ENCODE measurements at places on chromosomes 11 and 22.
A peak's percentile ranks its signal among the peaks of the same experiment; 100 is the strongest.

DNA sequence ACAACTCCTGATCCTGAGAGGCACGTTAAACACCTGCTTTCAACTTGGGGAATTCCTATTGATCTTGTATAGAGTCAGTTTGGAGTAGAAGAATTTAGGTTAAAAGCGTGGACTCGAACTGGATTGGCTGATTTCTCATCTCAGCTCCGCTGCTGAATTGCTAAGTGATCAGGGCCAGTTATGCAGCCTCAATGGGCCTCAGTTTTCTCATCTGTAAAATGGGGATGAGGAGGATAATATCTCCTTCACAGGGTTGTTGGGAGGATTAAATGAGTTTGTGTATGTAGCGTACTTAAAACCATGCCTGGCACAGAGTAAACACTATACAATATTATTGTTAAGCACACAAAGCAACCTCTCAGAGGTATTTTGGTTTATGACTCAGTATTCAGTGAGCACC is 53.2 kb upstream of the HEPHL1 start:
- no peak for DNase-seq

DNA sequence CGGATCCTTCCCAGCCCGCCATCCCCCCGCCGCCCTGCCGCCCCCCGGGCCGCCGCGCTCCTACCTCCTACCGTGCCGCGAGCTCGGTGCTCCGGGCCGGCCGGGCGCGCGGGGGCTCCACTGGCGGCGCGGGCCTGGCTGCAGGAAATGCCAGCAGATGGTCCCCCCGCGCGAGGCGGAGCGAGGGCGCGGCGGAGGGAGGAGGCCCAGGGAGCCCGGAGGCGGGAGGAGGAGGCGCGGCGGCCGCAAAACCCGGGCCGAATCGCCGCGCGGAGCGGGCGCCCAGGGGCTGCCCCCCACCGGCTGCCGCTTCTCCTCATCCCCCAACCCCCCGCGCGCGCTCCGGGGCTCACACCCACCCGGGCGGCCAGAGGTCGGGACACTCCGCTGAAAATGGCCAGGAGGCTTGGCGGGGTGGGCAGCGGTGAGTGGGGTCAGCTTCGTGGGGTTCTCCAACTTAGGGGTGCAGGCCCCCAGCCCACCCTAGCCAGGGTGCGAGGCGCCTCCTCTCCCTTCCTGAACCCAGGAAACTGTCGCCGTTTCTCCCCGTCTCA is at the start of gene OSBPL5:
TSS of gene OSBPL5 (minus strand) at position 159 of the 554 bp plus-strand sequence. CDS start 36,162 bp downstream, outside the sequence.
- peak; percentile 72 for DNase-seq

GRCh38 chr11:17694494-17695110 is 24.8 kb upstream of the MYOD1 start:
- DNase-seq: no peak

DNA sequence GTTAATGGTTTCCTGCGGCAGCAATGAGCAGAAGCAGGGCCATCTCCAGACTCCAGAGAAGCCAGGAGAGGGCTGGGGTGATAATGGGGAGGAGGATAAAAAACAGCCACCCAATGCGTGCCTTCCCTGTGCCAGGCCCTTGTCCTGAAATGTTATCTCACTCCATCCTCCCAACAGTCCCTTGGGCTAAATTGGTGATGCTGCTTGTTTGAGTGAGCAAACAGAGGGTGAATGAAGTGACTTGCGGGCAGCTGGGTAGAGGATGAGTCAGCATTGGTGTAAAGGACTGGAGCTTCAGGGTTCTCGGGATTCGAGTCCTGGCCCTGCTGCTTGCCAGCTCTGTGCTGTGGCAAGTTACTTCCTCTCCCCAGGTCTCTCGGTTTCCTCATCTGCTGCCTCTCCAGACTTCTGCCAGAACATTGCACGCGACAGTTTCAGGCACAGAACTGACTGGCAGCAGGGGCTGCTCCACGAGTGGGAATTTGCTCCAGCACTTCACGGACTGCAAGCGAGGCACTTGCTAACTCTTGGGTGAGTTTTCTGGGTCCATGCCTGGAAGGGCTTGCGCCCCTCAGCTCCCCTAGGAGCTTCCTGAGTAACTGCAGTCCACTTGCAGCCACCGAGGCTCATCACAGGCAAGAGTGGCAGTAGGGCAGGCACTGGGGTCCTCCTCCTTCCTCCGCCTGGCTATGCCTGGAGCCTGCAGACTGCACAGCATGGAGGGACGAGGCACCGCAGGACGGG is at the start of gene P2RY6:
TSS of gene P2RY6 (plus strand) at position 403 of the 744 bp plus-strand sequence. CDS start 24,181 bp downstream, outside the sequence.
- peak; percentile 87 for DNase-seq

DNA sequence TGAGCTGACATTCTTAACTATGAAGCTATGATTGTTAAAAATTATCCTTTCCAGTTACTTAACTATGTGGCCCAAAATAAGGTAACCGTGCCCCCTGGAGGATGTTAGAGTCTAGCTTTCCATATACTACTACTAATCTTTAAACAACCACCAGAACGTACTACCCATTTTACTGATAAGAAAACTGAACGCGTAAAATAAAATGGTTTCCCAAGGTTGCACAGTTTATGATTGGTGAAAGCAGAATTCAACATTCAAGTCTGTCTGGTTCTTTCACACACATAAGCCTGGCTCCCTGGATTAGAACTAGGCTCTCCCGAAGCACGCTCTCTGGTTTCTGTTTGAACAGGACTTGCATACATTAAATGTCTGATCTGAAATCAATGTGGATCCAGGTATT is 437.8 kb upstream of the CCDC90B start:
- peak; percentile 56 for DNase-seq

- DNase-seq: no peak
Measured at GRCh38 chr11:64969209-64969608, 2.7 kb downstream of the MAJIN start.

DNA sequence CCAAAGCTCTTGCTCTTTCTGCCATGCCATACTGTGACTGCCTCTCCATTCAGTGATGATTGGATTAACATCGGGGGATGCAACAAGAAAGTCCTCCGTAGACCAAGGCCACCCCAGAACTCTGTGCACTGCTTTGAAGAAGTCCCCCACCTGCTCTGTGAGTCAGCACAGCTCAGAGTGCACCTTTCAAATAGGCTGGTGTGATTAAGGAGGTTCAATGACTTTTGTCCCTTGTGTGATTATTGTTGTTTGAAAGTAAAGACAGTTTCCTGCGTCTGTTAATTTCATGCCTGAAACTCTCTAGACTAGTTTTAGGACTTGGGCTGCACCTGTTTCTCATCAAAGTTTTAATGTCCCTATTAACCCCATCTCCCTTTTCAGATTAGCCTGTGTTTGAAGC is 33.0 kb upstream of the DBX1 start:
- peak; percentile 69 for DNase-seq
